ENCODE measurements at places on chromosomes 6 and 20.
A peak's percentile ranks its signal among the peaks of the same experiment; 100 is the strongest.

DNA sequence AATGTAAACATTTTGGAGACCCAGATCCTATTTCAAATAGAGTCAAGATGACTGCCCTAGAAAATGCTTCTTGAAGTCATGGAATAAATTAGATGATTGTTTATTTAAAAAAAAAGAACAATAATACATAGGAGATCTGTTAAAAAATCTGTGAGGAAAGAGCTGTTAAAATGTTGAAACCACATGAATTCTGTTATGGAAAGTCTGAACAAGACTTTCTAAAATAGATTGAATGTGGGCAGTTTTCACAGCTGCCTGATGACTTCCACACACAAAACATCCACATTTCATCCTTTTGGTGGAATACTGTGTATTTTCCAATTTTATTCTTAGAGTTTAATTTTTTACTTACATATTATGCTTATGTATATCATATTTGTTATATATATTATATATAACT lies 186.1 kb downstream of the LAMA2 start:
- DNase-seq, result no peak

DNA sequence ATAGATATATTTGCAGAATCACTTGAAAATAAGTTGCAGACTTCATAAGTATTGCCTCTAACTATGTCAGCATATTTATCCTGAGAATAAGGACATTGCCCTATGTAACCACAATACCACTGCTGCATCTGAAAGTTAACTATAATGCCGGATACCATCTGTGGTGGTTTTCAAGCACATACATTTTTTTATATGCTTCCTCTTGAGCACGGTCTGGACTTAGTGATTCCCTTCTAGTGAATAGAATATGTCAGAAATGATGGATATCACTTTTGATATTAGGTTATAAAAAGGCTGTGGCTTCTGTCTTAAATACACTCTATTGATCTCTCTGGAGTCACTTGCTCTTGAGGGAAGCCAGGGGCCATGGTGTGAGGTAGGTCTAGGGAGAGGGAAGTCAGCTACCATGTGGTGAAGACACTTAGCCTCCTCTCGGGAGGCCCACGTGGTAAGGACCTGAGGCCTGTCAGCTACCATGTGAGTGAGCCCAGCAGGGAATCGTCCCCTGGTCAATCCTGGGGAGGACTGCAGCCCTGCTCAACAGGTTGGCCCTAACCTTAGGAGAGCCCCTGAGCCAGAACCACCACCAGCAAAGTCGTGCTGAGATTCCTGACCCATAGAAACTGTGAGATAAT lies 57.5 kb downstream of the CCDC170 start:
- DNase-seq, result no peak

GRCh38 chr6:162785632-162786242 lies 58.0 kb downstream of the PACRG start:
- no peak for DNase-seq

DNA sequence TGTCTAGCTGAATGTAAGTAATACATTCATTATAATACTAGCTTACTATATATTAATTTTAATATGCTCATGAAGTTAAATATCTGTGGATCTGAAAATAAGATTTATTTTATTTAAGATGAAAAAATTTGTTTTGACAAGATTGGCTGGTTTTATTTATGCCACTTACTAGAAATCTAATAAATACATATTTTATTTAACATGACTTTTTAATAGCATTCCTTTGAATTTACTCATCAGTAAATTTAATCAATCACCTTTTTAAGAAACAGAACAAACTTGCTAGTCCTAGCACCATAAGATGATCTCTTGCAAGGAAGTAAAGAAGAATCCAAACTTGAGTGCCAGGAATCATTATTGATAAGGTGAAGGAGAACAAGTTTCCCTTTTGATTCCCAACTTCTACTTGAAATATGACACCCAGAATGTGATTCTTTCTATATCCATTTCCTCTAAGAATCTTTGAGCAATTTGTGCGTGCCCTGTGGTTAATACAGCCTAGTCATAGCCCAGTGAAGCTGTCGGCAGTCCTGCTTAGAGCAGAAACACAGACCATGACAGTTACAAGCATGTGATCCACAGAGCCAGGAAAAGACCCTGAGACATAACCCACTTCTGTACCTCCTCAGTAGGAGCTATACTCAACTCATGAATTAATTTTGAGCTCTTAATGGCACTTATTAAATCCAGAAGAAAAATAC lies 282.3 kb upstream of the QKI start:
- no peak for DNase-seq

DNA sequence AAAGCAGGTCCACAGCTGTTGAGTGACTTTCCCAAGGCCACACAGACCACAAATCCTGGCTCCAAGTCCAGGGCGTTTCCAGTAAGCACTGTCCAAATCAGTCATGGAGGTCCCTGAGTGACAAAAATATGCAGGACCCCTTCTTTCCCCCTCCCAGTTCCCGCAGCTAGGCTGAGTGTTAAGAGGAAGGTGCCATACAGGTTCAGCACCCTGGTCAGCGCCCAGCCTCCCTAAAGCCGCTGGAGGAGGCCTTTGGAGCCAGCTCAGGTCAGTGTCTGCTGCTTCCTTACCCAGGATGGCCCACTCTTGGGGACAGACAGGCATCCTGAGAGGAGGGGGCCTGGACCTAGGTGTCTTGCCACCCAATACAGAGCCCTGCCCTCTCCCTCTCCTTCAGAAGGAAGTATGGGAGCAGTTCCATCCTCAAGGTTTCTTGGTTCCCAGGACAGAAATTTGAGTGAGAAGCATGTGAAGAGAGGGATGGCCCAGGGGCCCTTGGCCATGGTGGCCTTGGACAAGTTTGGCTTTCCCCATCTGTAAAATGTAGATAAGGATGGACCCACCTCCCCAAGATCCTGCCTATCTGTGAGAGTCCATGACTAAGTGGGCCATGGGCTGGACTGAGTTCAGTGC lies 13.2 kb downstream of the TMEM74B start:
- no peak for DNase-seq

GRCh38 chr6:35025232-35026188 lies 115.6 kb downstream of the TCP11 start:
- peak; percentile 19 for DNase-seq

DNA sequence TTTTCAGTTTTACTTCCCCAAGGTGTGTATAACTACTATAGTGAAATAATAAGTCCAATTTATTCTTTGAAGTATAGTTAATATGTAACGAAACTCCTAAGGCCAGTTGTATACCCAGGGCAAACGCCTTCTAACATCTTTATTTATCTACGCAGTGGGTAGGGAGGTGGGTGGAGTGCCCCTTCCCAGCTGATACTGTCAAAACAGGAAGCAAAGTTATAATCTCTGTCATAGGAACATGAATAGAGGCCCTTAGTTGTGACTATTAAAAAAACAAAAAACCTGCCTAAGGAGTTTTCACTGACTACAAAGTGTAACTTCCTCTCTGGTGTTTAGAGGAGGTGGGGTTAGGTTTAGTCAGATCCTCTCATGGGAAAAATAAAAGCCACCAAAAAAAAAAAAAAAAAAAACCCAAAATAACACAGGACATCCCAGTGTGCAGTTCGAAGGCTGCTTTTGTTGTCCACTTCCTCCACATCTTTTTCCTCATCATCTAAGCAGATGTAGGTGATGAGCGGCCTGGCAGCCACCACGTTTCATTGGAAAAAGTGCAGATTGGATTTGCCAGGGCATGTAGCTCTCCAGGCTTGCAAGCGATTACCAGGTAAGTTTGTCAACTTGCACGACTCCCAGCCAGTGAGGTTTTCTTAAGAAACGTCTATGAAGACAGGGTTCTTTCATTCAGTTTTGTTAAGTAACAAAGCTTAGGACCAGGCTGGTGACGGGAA lies 58.7 kb downstream of the UTRN start:
- DNase-seq, result no peak

GRCh38 chr6:112054555-112055190 lies 769 bp downstream of the CCN6 start:
- DNase-seq, result no peak

DNA sequence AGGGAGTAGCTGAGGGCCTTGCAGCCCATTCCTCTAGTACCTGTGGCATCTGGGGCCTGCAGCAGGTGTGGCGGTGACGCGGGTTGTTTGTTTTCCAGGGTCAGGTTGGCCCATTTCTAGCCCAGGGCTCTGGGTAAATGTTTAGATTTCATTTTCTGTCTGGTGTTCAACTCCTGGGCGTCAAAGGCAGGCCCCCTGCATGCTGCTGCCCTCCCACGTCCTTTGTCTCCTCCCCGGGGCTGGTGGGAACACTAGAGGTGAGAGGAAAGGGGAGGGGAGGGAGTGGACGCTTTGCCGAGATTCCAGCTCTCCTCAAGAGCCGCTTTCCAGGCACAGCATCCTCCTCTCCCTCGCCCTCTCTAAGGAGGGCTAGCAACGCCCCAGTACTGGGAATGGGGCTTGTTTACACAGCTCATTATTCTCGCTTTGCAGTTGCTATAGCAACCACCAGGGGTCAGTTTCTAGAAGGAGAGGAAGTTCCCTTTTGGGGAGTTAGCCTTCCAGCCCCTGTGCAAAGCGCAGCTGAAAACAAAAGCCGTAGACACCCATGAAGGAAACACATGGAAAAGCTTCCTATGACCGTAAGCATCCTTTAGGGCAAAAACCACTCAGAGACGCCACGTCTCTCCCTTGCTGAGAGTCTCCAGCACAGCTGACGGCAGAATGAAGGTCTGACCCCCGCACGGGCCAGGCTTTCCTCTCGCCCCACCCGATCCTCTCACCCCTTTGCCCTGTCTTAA lies 170.6 kb downstream of the LY86 start:
- no peak for DNase-seq

GRCh38 chr6:115969207-115969929 lies 91.3 kb downstream of the FRK start:
- peak; percentile 44 for DNase-seq

- DNase-seq, result peak; percentile 24
Observed at GRCh38 chr20:44247586-44248409, 690 bp downstream of the GDAP1L1 start.

- DNase-seq, result no peak
Observed at GRCh38 chr6:25034431-25034921, 98.7 kb upstream of the RIPOR2 start.

GRCh38 chr6:122066200-122066599 lies 333.3 kb upstream of the HSF2 start:
- DNase-seq, result no peak

GRCh38 chr20:45798935-45799642 lies 7.3 kb downstream of the DNTTIP1 start:
- DNase-seq, result no peak

DNA sequence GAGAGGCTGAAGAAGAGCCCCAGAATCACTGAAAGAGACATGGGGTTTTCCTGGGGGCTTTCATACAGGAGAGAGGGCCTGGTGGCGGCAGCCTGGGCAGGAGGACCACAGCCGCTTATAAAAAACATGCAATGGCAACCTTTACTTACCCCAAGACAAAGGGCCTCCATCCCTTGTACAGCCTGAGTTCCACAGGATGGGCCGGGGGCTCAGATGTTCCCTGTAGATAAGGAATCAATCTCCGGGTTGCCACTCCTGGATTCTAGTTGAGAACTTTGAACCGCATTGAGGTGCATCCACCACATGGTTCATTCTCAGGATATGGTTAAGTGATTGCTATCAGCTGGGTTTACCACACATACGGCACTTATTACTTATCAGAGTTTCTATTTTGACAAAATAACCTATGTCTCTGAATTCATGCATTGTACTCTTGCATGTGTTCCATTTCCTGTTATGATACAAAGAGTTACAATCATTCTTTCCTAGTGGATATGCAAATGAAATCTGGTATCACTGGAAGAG lies 677.6 kb downstream of the KIF16B start:
- DNase-seq, result no peak

DNA sequence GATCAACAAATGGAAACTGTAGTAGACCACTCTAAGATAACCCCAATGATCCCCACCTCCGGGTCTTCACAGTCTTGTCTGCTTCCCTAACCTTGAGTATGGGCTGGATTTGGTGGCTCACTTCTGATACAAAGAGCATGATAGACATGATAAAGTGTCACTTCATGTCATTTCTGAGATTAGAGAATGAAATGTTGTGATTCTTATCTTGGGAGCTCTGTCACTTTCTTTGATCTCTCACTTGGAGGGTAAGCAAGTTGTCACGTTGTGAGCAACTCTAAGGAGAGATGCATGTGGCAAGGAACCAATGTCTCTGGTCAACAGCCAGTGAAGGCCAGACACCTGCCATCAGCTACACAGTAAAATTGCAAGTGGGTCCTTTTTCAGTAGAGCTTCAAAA lies 3.0 kb upstream of the GLO1 start:
- no peak for DNase-seq

GRCh38 chr6:42051268-42051653 lies 937 bp downstream of the TAF8 start:
- no peak for DNase-seq

DNA sequence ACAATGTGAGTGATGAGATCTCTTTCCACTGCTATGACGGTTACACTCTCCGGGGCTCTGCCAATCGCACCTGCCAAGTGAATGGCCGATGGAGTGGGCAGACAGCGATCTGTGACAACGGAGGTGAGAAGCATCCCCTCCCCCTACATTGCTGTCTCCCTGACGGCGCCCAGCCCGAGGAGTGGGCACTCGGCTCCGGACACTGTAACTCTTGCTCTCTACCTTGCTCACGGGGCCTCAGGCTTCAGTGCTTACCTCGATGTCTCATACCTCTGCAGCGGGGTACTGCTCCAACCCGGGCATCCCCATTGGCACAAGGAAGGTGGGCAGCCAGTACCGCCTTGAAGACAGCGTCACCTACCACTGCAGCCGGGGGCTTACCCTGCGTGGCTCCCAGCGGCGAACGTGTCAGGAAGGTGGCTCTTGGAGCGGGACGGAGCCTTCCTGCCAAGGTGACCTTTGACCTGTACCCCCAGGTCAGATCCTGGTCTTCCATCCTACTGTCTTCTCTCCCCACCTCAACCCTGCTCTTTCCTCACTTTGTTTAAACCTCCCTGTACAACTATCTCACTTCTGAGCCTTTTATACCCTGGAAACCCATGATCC lies 1.3 kb downstream of the CFB start:
- no peak for DNase-seq

GRCh38 chr6:111776236-111777221 lies 96.7 kb downstream of the FYN start:
- no peak for DNase-seq

DNA sequence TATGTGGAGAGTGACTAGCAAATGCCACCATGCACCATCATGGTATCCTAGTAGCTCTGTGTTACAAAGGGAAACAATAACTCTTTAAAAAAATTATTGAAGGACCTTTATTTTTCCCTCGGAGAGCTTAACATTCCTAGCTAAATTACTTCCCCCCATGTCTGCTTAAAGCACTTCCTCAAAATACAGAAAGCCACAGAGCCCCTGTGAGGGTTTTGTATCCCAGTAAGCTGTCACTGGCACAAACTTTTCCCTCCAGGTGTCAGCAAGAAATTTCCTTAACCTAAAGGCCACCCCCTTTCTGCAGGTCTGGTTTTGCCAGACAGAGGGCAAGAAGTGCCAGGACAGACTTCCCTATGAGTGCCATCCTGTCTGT lies 340.0 kb upstream of the PRDM1 start:
- no peak for DNase-seq
